ENCODE measurements at places on chromosomes 7 and 10.

- no peak for DNase-seq
Observed at GRCh38 chr7:27430105-27430504, 187.5 kb downstream of the EVX1 start.

DNA sequence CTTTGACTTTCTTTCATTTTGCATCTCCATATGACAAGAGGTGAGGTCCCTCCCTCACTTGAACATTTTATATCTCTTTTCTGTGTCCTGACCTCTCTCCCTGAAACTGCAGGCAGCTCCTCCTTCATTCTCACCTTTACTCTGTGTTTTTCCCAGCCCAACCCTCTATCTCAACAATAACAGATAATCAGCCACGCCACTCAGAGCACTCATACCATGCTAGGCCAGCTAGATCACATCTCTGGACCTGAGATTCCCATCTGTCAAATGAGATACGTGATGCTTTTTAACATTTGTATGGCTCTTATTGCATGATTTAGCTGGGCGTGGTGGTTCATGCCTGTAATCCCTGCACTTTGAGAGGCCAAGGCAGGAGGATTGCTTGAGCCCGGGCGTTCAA, 63.1 kb upstream of the PDCD4 start:
- DNase-seq: no peak

DNA sequence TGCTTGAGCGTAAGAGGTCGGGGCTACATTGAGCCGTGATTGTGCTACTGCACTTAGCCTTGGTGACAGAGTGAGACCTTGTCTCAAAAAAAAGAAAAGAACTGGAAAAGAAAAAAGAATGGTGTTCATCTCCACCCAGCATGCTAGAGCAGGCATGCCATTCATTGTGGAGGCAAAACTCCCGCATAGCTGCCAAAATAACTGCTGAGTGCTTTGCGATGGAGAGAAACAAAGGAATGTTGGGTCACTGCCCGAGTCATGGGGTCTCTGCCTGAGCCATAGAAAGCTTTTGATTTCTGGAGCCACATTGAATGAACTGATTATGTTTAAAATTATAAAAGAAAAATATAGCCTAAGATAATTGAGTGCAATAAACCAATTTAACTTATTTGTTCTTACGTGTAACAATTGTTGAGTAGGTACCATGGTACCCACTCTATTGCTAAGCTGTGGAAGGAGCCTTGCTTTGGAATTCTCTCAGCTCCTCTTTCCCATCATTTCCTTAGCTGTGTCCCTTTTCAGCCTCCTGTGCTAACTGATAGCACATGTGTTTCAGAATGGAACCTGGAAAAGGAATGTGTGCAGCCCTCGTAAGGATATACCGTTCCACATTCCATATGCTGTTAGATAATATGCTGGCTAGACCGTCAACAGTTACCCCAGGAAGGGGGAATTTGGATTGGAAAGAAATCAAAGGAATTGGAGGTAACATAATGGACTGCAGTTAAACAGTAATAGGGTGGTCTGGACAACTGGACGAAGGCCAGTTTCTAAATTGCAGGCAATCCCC, 99.0 kb downstream of the KIAA1217 start:
- no peak for DNase-seq

GRCh38 chr7:10537764-10538163, 435.9 kb upstream of the PHF14 start:
- no peak for DNase-seq

DNA sequence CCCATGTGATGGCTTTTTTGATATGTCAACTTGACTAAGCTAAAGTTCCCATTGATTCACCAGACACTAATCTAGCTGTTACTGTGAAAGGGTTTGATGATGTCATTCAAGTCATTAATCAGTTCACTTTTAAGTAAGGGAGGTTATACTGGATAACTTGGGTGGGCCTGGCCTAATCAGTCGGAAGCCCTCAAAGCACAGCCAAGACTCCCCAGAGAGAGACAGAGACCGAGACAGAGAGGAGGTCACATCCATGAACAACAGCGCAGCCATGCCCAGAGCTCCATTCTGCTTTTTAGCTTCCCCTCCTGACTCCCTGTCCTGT, 103.4 kb downstream of the TRIL start:
- no peak for DNase-seq

- no peak for DNase-seq
Observed at GRCh38 chr10:110075686-110076085, 67.9 kb downstream of the ADD3 start.

- no peak for DNase-seq
Observed at GRCh38 chr7:149664176-149664575, 109.2 kb downstream of the ZNF467 start.

- DNase-seq: no peak
Observed at GRCh38 chr10:89030791-89031190, 40.2 kb downstream of the FAS start.

GRCh38 chr10:12036073-12036655, 6.4 kb downstream of the UPF2 start:
- DNase-seq: no peak

DNA sequence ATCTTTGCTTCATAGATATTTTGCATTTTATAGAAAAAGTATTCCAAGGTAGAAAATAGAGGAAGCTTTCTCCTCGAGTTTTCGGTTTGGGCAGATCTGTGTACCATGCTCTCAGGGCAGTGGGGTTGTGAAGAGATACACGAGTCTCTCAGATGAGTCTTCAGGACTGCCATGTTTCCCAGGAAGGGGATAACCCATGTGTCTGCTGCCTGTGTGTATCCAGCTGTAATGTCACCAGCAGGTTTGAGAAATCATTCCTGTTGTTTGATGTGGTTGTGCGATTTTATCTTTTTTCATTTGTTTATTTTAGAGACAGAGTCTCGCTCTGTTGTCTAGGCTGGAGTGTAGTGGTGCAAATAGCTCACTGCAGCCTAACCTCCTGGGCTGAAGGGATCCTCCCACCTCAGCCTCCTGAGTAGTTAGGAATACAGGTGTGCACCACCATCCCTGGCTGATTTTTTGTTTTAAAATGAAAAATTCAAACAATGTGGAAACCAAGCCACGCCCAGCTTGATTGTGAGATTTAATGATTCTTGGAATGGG, 48.9 kb downstream of the SNX10 start:
- DNase-seq: no peak

All from NCI-H1048 (cell line).